Hindlimb muscle (tissue), 1 donor: ENCODE measurements at places on chromosomes 16 and 17.

GRCh38 chr16:50808929-50809538 is 67.1 kb downstream of the CYLD start:
- no peak for DNase-seq

- DNase-seq: no peak
Observed at GRCh38 chr16:561957-562938, 2.1 kb downstream of the PRR35 start.

- DNase-seq: no peak
Observed at GRCh38 chr16:50528820-50529219, 19.4 kb upstream of the NKD1 start.

- DNase-seq: no peak
Observed at GRCh38 chr17:67549820-67550219, 167.9 kb upstream of the NOL11 start.

DNA sequence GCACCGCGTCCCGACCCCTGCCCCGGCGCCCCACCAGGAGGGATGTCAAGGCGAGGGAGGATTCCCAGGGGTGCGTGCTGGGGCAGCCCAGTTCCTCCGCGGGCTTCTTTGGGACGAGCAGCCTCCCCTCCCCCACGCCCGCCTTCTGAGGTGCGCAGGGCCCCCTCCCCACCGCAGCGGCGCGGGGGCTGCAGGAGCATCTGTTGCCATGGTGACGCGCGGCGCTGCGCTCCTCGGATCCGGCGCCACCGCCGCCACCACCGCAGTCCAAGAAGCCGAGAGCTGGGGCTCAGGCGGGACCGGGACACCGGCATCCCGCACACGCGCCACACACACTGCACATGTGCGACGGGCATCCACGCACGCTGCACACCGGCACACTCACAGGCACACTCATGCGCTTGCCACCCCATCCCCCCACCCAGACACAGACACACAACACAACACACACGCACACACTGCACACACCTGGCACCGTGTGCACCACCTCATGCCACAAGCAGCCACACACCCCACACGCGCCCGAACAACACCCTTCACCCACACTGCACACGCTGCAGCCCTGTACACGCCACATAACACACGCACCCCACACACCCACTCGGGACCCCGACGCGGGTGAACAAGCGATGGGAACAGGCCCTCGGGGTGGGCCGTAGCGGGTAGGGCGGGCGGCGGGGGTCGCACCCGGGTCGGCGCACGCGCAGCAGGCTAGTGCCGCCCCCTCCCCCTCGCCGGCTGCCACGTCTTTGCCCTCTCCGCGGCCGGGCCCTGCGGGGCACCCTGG is 17.0 kb downstream of the ENPP7 start:
- DNase-seq: no peak

DNA sequence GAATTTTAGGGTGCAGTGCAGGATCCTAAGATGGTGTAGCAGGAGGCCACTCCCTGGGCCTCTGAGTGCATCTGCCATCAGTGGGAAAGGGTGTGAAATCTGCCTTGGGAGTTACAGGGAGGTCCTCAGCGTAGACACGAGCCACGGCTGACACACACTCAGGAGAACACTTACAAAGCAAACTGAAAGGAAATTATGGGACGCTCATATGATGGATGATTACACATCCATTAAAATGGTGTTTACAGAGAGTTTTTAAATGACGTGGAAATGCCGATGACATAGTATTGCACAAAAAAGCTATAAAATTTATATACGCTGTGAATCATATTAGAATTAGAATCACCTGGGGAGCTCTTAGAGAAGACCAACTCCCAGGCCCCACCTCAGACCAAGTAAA is 175.2 kb downstream of the CCDC182 start:
- DNase-seq: no peak

GRCh38 chr17:46143827-46144236 is 49.4 kb downstream of the KANSL1 start:
- DNase-seq: no peak

DNA sequence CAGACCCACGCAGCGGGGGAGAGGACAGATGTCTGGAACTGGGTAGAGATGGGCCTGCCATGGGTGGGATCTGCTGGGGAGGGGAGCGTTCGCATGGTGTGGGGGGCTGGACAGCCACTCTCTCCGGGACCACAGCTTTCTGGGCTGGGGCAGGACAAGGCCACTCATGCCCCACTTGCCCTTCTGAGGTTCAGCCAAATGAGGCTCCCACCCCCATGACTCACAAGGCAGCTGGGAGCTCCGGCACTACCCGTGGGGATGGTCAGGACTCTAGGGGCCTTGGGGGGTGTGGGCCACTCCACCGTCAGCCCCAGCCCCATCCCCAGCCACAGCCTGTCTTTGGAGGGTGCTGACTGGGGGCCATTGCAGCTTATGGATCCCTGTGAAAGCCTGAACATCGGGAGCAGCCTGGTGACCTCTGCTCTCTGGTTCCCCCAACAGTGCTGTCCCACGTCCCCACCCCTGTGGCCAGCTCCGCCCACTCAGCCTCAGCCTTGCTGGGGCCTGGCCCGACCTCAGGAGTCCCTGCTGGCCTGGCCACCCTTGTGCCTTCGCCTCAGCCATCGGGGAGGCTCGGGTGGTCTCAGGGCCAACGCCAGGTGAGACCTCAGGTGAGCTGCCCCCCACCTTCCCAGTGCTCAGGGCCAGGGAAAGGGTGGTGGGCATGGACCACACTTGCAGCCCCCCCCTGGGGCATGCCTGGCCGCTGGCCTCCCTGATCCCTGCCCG is 4.7 kb upstream of the CDH15 start:
- DNase-seq: no peak

DNA sequence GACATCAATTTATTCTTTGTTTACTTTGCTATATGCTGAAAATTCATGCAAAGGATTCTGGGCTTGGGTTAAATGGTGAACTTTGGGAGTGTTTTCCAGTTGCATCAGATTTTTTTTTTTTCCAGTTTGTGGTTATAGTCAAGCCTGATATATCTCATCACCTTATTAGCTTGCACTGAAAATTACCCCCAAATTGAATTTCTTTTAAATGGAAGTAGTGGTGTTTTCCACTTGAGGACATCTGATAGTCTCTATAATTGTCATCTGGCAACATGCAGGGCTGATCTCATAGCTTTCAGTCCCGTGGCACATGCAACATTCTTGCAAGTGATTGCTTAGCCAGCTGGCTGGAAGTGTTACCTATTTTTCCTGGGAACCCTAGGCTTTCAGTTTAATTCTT is 4.7 kb upstream of the KRTAP3-1 start:
- DNase-seq: peak; percentile 9

DNA sequence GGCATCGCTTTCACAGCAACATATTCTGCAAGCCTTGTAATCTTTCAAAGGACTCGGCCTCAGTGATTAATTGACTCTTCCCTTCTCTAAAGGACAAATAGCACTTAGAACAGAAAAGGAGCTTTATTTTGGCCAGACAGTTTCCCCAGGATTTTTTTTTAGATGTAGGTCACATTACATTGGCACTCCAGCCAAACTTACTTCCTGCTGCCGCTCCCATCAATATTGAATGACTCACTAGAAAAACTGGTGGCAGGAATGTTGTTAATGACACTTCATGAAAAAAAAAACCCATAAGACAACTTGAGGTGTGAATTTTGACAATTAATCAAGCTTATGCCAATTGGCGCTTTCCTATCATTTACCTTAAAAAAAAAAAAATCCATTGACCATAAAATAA is 432.6 kb downstream of the TOX3 start:
- no peak for DNase-seq

DNA sequence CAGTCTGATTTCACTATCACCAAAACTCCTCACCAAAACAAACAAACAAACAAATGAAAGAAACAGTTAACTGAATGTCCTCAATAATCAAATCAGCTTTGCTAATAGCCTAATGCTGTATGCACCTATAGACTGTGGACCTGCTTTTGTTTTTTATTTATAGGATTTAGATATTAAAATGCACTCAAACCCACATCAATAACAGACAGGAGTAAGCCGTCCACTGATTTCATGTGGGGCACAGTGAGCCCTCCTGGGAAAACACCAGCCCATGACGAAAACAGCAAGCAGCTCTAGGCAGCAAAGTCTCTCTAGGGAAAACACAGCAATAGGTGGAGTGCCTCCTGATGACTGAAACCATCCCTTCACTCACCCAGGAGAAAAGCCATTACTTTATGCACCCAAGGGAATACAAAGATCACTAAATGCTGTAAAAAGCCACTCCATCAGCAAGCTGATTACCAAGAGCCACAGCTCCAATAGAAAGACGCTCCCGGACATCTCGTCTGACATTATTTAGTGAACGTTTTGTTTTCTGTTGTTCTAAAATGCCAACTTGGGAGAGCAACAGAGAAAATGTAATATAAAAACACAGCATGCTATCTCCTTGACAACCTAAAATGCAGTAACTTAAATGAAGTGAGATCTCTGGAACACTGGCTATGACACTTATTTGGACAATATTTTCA is 47.8 kb downstream of the ANKFY1 start:
- DNase-seq: no peak

- no peak for DNase-seq
Observed at GRCh38 chr16:31476303-31477219, 4.6 kb downstream of the TGFB1I1 start.

DNA sequence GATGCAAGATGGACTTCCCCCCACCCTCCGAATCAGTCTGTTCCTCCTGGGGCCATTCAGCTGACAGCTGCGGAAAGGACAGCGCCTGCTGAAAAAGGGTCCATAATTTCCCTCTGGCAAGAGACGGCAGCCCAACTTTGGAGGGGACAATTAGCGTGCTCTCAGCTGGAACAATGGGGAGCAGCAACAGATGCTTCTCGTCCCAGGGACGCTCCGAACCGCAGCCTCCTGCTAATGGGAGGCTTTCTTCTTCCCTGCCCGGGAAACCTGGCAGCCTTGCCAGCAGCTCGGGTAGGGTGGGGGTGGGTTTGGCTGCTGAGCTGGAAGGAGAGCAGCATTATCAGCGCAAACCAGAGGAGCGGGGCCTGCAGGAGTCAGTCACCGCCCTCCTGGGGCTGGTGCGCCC is 500.0 kb upstream of the SALL1 start:
- DNase-seq: peak; percentile 8

- DNase-seq: no peak
Observed at GRCh38 chr17:48429156-48429555, 858 bp downstream of the SKAP1 start.

- DNase-seq: no peak
Observed at GRCh38 chr16:57999971-58000705, at the start of gene ZNF319. TSS of gene ZNF319 (minus strand) at chr16:58000672. CDS start at chr16:57998265, 2,407 bp downstream.

DNA sequence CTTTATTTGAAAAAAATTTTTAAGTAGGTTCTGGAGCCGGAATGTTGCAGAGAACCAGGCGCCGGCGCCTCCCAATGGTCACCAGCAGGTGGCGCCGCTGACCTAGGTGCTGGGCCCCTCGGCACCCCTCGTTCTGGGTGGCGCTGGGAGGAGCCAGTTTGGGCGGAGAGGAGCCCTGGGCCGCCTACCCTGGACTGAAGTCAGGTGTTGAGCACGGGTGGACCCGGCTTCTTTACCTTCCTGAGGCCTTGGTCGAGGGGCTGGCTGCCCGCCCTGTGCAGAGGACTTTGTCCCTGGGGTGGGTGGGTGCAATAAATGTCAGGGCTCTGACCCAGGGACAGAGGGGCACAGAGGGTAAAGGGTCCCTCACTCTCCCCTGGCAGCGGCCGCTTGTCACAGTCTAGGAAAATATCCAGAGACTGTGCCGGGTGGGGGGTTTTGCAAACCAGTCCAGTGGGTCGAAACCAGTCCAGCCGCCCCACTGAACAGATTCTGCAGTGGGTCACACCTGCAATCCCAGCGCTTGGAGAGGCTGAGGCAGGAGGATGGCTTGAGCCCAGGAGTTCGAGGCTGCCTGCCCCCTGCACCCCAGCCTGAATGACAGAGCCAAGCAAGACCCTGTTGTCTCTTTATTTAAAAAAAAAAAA is 30.1 kb upstream of the TNFRSF13B start:
- peak; percentile 76 for DNase-seq

DNA sequence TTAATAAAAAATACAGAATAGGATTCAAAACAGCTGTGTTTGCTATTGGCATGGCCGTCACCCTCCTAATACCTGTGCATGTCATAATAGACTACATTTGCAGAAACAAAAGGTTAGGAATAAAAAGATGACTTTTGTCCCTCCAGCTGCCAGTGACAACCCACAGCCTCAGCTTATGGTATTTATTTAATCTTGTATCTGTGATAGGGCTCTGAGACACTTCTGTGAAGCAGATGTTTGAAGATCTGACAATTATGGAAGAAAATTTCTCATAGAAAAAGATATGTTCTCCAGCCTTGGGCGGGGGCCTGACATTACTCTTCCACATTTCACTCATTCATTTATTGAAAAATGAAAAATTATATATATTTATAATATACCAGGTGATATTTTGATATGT is 62.2 kb downstream of the PITPNC1 start:
- DNase-seq: no peak

DNA sequence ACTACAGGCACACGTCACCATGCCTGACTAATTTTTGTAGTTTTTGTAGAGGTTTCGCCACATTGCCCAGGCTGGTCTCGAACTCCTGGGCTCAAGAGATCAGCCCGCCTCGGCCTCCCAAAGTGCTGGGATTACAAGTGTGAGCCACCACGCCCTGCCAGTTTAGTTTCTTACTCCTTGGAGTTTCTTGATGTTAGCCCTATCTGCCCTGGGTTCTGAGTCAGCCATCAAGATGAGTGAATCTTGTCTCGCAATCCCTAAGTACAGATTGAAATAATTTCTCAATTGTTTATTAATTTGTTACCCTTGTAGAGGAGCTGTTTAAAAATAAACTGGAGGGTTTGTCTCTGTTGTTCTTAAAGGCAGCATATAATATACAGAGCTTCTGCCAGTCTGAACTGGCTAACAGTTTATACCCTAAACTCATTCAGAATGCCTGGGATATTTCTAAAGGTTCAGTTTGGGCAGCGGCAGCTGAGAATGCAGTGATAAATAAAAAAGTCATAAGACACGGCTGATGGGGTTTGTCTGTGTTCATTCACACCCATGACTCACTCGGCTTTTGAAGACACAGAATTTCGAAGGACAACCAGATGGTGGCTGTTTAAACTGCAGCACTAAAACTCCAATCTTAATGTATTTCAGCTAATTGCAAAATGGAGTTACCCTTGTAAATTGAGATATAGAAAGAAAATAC is 39.6 kb downstream of the GPRC5B start:
- DNase-seq: no peak

- peak; percentile 24 for DNase-seq
Observed at GRCh38 chr16:11915114-11915643, 577 bp downstream of the GSPT1 start.

GRCh38 chr17:45976755-45977505 is 22.1 kb upstream of the STH start:
- DNase-seq: no peak

DNA sequence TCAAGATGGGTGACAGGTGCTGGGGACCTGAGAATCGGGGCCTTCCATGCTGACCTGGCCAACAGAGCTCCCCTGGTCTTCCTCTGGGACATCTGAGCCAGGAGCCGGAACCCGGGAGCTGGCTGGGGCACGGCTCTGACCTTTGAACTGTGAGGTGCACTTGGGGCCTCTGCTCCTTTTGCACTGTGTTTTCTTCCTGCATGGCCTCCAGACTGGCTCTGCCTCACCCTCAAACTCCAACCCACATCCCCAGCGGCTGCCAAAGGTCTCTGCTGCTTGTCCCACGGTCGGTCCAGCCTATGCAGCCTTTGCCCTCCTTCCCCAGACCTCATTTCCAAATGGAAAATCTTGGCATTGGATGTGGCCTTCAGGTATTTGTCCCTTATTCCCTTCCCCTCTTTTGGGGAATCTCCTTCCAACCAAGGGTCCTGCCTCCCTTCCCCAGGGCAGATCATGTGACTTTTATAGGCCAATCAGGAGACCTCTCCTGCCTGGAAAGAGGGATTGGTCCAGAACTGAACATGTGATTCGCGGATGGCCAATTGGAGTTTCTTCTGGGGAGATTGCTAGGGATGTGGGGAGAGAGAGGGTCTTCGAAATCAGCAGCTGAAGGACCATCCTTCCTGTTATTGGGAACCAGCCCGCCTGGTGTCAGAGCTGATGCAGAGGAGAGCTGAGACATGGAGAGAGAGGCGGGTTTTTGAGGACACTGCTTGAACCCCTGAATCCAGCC is 117.9 kb downstream of the CYLD start:
- no peak for DNase-seq
